ENCODE measurements at places on chromosomes 2 and 18.

GRCh38 chr2:20419007-20419576 lies 27.8 kb upstream of the RHOB start:
- DNase-seq: no peak

DNA sequence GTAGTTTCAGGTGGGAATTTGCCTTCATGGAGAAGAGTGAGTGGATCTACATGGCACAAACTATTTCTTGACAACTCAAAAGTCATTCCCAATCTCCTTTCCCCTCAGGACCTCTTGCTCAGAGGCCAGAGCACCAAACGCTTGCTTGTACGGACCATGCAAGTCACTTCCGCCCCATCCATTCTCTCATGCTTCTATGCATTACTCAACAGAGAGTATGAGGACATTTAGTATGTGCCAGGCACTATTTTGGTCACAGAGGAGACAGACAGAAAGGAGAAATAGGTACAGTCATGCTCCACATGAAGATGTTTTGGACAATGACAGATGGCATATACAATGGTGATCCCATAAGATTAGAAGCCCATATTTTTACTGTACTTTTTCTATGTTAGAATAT lies 117.5 kb downstream of the ACTR3 start:
- DNase-seq: no peak

DNA sequence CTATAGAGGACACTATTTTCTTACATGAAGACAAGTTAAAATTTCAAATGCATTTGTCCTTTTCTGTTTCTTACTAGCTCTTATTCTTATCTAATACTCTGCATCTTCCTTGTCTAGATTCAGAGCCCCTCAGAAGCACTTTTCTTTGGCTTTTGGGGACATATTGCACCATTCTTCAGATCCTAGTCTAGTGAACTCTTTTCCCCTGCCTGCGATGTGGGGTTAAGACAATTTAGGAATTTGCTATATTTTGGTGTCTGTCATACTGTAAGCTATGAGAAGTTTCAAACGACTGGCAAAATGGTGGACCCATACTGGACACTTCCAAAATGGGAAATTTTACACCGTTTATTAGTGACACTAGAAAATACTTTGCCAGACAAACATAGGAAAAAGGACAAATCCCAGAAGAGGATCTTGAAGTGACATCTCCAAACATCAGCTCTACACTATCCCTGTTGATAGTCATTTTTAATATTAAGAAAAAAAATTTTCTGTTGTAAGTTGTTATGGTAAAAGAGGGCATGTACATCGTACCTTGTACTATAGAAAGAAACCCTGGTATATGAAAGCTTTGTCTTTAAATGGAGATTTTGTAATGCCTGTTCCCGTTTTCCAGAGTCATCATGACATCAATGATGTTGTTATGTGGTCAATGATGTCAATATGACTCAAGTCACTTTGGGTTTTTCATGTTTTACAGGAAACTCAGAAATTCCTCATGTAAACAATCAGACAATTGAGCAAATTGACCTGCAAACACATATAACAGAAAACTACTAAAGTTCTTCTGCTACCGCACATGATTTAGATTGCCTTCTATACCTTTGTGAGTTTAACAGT lies 4.4 kb upstream of the KYNU start:
- DNase-seq: no peak

DNA sequence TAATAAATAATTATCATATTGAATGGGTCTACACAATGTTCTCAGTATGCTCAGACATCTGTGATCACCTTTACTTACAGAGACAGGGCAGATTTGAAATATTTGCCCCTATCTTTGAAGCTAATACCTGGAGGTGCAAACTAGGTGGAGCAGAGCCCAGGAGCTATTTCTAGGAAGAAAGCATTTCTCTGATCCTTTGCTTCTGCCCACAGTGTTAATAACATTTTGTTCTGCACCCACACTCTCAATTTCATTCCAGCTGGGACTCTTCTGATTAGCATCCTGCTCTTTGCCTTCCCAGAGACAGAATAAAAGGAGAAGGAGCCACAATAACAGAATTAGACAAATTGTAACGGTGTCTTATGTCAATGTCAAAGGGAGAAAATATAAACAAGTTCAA lies 11.6 kb upstream of the SCN2A start:
- no peak for DNase-seq

- DNase-seq: no peak
These were observed 1.6 kb upstream of the SFTPB start for GRCh38 chr2:85669549-85669948.

- DNase-seq: no peak
These were observed 175.8 kb downstream of the SMAD7 start for GRCh38 chr18:48774941-48775340.

- DNase-seq: no peak
These were observed 126.0 kb downstream of the OSBPL1A start for GRCh38 chr18:24271381-24272228.

DNA sequence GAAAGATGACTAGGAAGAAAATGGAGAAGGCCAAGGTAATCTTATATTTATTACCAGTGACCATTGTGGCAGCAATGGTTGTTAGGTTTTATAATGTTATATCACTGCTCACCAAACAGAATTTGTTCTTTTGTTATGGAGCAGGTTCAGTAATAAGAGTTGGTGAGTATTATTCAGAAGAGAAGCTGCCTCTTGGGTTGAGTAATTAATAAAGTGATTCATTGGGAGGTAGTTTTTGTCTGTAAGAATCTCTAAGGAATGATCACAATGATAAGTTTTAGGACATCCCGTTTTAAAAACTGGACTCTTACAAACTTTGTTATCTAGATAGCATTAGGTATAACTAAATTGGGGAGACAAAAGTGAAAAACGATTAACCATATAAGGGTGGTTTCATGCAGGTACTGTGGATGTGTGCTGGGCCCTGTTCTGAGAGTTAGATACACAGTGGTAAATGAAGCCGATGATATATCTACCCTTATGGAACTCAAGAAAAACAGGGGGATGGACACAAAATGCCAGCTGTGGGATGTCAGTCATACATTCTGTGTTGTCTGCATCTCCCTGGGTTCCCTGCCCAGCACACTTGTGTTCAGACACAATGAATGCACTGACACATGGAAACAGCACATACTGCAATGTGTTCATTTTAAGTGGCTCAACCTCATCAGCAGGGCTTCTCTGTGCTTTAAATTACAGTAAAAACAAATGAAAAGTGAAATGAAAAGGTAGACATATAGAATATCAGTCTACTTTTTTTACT lies 7.5 kb downstream of the MAP4K4 start:
- no peak for DNase-seq

GRCh38 chr2:137964066-137964858 lies at the start of gene HNMT:
Gene HNMT, plus strand, starts transcription at chr2:137964473. Its CDS starts 19 bp downstream, at chr2:137964492.
- DNase-seq: no peak

DNA sequence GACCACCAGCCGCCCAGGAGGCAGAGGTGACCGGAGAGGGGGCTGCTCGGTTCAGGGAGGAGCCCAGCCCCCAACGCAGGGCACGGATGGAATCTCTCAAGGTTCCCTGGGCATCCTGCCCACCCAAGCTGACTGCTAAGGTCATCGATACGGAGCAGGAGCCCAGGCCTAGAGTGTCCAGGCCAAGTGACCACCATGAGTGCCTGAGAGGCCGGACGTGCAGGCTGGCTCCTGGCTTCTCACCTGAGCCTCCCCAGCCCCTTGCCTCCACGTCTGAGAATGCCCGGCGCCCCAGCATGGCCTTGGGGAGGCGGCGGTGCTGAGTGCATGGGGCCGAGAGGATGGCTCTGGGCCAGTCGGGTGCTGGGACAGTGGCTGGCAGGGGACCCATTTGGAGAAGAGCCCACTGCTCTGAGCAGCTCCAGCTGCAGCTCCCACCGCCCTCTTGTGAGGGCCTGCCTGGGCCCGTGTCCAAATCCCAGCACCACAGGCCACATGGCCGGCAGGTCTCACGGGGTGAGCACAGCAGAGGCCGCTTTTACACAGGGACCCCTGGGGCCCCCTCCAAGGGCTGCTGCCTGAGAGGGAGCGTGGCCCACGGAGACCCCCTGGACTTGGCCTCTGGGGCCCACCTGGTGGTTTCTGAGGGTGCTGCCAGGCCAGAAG lies 102.8 kb upstream of the CTDP1 start:
- no peak for DNase-seq

GRCh38 chr2:233600386-233600785 lies 17.0 kb upstream of the UGT1A8 start:
- no peak for DNase-seq

DNA sequence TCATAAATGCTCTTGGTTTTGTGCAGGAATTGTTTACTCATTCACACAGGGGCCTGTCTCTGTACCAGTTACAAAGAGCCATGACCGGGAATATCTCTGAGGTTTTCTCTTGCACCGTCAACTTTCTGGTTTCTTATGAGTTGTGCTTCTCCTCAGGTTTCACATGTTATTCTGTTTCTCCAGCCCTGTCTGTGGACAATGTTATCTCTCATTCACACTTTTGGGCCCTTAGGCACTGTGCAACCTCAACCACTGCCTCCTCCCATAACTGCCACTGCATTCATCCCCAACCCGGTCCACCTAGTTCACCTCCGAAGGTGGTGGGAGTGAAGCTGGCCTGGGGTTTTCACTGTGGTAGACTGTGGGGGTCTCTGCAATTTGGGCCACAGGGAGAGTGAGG lies 22.5 kb upstream of the NEDD4L start:
- DNase-seq: no peak

DNA sequence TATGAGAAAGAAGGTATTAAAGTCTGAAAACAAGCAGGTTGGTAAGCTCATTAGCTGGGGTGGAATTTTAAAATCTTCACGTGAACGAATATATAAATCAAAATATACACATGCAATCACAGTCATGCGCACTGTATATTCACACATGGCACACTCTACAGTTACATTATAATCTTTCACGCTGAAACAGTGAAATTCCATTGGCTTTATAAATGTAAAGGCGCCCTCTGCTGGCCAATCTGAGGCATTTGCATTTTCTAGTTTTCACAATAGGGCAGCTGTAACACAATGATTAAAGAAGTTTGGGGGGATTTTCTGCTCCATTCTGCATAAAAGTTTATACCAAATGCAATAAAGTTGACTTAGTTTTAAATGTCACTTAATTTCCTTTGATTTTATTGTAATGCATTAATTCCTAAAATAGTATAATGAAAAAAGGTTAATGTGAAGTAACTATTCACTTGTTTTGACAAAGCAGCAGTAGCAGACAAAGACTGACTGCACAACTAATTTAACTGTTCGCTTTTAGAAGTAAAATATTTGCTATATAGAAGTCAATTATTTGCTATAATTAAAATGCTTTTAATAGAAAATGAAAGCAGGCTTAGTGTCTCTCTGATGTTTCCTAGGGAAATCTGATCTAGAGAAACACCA lies 17.2 kb downstream of the IFIH1 start:
- peak; percentile 5 for DNase-seq

- no peak for DNase-seq
These were observed 146.8 kb upstream of the SMAD2 start for GRCh38 chr18:48077291-48077690.

DNA sequence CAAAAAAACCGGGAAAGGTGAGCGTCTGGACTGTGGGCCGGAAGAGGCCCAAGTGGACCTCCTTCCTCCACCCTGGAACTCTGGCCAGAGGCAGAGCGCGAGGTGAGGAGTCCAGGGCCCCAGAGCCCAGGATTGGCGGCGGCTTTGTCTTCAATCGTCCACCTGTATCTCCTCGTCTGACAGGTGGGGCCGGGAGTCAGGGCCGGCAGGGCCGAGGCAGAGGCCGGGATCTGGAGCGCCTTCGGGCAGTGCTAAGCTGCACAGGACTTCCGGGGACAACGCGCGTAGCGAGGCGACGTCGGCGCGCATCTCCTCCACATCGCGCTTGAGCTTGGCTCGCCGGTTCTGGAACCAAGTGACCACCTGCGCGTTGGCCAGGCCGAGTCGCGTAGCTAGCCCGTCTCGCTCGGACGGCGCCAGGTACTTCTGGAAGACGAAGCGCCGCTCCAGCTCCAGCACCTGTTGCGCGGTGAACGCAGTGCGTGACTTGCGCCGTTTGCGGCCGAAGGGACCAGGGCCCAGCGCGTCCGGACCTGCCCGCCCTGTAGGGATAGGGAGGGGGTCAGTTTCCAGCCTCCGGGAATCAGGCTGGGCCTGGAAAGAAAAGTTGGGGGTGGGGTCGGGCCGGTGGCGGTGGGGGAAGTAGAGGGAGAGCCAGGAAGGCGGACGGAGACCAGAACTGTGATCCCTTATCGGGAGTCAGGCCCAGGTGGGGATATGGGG lies 1.5 kb downstream of the LBX2 start:
- no peak for DNase-seq

- no peak for DNase-seq
These were observed 48.2 kb upstream of the EML6 start for GRCh38 chr2:54675281-54675680.

GRCh38 chr2:240728827-240729226 lies 37.2 kb downstream of the AQP12A start:
- DNase-seq: no peak

DNA sequence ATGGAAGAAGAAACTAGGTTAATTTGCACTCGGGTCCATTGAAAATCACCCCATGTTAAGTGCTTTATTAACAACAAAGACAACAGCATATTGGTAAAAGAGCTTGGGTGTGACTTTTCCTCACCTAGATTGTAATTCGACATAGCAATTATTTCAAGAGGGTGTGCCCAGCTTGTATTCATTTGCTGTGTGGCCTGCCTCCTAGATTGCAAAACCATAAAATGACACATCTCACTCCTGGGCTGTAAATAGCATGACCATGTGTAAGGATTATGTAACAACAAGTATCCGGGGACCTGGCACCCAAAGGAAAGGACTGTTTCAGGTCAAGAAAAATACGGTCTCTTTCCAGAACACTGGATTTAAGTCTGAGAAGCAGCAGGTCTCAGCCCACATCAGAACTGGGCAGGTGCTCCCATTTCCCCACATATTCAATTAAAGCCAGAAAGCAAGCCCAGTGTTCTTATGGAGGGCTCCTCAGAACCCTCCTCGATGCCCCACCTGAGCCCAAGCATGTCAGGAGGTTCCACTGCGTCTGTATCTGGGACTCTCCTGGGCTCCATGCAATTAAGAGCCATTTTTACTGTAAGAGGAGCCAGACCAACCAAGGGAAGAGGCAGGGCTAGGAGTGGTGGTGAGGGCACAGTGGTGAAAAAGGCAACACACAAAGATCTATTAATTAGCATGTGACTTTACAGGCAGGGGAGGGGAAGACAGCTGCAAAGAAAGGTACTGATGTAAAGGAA lies 39.2 kb downstream of the MREG start:
- DNase-seq: no peak

- DNase-seq: no peak
These were observed 11.5 kb downstream of the SPRED2 start for GRCh38 chr2:65420712-65421431.

- no peak for DNase-seq
These were observed 407.5 kb upstream of the RGPD4 start for GRCh38 chr2:107419191-107419590.

All from effector memory CD4-positive, alpha-beta T cell (primary cell).